ENCODE measurements at places on chromosomes 11 and 22. TPM values are rescaled to one million over a fixed set of nuclear protein-coding genes. Genes with fewer than 3 reads are reported as not detected.

- no peaks in the 10 kb centered on the region for H3K36me3 ChIP-seq
- H3K27ac ChIP-seq, result no peak overlapping the region
- no peaks in the 10 kb centered on the region for H3K27me3 ChIP-seq
- no peak overlapping the region for H3K4me3 ChIP-seq
These were observed 10.4 kb downstream of the MLC1 start for GRCh38 chr22:50074551-50075530.

DNA sequence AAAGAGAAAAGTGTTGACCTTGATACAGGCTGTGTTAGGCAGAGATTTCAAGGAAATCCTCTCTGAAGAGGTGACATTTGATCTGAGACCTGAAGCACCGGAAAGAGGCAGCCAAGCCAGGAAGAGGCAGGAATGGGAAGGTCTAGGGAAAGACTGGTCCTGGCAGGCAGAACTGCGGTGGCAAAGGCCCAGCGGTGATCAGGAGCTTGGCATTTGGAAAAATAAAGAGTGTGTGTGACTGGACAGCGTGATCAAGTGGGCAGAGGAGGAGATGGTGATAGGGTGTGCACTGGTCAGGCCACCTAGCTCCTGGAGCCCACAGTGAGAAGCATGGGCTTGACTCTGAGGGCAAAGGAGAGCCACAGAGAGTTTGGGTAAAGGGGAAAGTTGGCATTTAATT is 27.2 kb upstream of the GAB4 start:
- no peaks in the 10 kb centered on the region for H3K36me3 ChIP-seq
- no peak for DNase-seq
- H3K27ac ChIP-seq, result no peak overlapping the region
- peaks cover 2% of the 10 kb centered on the region for H3K27me3 ChIP-seq
- no peak overlapping the region for H3K4me3 ChIP-seq
- H3K4me1 ChIP-seq, result no peaks in the 10 kb centered on the region

- H3K4me1 ChIP-seq, result peaks cover 56% of the 10 kb centered on the region
- no peaks in the 10 kb centered on the region for H3K36me3 ChIP-seq
- DNase-seq, result peak; percentile 26
- peak overlapping the region; percentile 21 for H3K27ac ChIP-seq
- H3K27me3 ChIP-seq, result no peaks in the 10 kb centered on the region
These were observed 6.1 kb upstream of the CD82 start for GRCh38 chr11:44559207-44559939.

DNA sequence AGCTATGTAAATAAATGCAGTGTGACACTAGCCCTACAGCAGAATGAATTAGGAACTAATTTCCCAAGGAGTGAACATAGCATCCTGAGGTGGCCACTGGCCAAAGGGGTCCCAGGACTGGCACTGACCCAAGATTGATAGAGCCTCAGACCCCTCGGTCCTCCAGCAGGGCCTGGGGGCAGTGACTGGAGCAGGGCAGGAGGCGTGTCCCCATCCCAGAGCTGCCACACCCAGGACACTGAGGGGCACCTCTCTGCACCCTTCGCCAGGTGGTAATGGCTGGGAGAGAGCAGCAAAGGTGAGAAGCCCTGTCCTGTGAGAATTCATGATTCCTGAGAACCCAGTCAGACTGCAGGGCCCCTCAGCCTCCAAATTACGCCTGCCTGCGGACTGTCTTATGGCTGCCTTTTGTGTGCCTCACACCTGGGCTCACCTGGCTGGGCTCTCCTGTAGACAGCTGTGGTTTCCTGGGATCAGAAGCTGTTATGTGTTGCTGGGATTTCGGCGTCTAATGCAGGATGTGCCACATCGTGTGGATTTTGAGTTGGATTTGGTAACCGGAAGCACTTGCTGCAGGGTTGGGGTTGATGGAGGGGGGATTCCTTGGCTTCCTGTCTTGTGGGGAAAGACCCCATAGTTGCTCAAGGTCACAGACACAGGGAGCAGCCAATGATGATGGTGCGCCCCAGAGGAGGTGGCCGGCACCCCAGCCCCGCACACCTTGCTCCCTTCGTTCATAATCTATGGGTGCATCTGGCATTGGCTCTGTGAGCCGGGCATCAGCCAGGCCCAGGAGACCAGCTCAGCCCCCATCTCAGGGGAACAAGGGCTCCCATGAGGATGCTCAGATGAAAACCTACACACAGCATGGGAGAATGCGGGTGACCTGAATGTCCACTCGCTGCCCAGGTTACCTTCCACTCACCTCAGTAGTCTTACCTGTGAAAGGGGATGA is 582.9 kb downstream of the BRD1 start:
- H3K27ac ChIP-seq, result no peak overlapping the region
- no peaks in the 10 kb centered on the region for H3K36me3 ChIP-seq
- H3K4me3 ChIP-seq, result no peak overlapping the region
- H3K27me3 ChIP-seq, result peaks cover 18% of the 10 kb centered on the region

- H3K27ac ChIP-seq, result no peak overlapping the region
- DNase-seq, result no peak
- peaks cover 36% of the 10 kb centered on the region for H3K4me1 ChIP-seq
- H3K27me3 ChIP-seq, result no peaks in the 10 kb centered on the region
These were observed 2.7 kb upstream of the GSTT4 start for GRCh38 chr22:24008022-24008283.

GRCh38 chr11:92198268-92198667 is 26.4 kb upstream of the FAT3 start:
- no peak overlapping the region for H3K4me3 ChIP-seq
- DNase-seq, result no peak
- H3K4me1 ChIP-seq, result no peaks in the 10 kb centered on the region
- no peak overlapping the region for H3K27ac ChIP-seq
- no peaks in the 10 kb centered on the region for H3K36me3 ChIP-seq

DNA sequence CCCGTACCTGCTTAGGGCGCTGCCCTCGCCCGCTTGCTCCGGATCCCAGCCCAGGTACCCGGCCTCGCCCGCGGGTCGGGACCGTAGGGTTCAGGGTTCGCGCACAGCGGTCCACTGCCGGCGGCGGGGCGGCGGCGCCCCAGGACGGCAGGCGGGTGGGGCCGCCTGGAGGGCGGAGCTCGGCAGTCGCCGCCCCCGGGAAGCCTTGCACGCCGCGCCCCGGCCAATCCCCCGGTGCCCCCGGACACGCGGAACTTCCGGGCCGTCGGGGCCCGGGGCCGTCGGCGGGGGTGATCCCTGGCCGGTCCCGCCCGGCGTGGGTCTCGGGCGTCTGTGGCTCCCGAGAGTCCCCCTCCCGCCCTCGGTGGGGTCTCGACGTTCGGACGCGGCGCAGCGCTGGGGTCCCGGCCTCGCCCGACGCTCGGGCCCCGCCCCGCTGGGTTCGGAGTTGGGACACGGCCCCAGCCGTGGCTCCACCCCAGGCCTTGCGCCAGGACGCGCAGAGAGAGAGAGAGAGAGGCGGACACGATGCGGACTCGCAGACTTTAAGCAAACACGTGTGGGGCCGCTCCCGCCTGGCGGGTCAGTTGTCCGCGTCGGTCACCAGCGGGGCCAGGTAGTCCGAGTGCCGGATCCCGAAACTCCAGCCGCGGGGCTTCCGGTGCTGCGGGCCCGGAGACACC is at the start of gene TYMP:
Gene TYMP (minus strand): TSS at position 116 of the 683 bp plus-strand sequence. CDS start 303 bp downstream, outside the sequence.
- no peak within 1 kb of the TSS for H3K27ac ChIP-seq
- no peak for DNase-seq
- peak within 1 kb of the TSS; percentile 85 for H3K4me3 ChIP-seq
- H3K27me3 ChIP-seq, result peaks cover 76% of the 10 kb centered on the region

GRCh38 chr11:106461839-106462545 is 384.5 kb downstream of the AASDHPPT start:
- no peaks in the 10 kb centered on the region for H3K36me3 ChIP-seq
- no peak for DNase-seq
- H3K27ac ChIP-seq, result no peak overlapping the region
- peaks cover 35% of the 10 kb centered on the region for H3K4me1 ChIP-seq
- no peaks in the 10 kb centered on the region for H3K27me3 ChIP-seq

- H3K36me3 ChIP-seq, result peaks cover 3% of the 10 kb centered on the region
- DNase-seq, result no peak
- peaks cover 20% of the 10 kb centered on the region for H3K27me3 ChIP-seq
- peak overlapping the region; percentile 66 for H3K4me3 ChIP-seq
These were observed 25.8 kb upstream of the WNT11 start for GRCh38 chr11:76232026-76232665.

DNA sequence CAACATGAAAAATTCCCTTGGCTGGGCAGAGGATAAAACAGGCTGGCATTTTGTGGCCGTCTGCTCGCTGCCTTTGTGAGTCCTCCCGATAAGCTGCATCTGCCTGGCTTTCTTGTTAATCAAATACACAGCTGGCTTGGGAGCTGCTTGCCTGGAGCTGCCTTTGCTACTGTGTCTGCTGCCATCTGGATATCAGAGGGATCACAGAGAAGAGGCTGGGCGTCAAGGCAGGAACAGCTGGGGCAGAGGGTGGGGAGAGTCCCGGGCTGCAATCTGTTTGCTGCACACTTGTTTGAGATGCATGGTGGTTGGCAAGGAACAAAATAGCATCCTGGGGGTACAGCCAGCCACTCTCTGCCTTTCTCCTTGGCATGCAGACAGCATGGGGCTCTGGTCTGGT is 36.0 kb downstream of the COMMD9 start:
- H3K4me3 ChIP-seq, result no peak overlapping the region
- H3K36me3 ChIP-seq, result peaks cover 3% of the 10 kb centered on the region
- peak overlapping the region; percentile 66 for H3K27ac ChIP-seq
- peaks cover 2% of the 10 kb centered on the region for H3K27me3 ChIP-seq
- DNase-seq, result no peak

DNA sequence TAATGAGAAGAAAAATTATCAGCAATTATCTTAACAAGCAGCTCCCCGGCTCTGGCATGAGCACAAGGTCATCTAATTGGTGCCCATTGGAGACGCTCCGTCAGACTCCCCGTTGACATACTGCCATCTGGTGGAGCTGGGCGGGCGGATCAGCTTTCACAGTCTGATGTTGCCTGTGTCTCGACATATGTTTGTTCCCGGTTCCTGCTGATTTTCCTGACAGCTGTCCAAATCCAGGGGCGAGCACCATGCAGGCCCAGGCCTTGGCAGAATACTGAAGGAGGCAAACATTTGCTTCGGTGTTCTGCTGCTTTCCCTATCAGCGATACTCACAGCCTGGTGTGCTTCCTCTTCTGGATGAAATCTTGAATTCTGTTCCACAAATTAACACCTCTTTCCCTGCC is 43.8 kb upstream of the BARX2 start:
- H3K27ac ChIP-seq, result no peak overlapping the region
- no peaks in the 10 kb centered on the region for H3K27me3 ChIP-seq
- peaks cover 10% of the 10 kb centered on the region for H3K4me1 ChIP-seq
- no peak overlapping the region for H3K4me3 ChIP-seq
- DNase-seq, result peak; percentile 79

GRCh38 chr11:21295508-21295907 is 626.1 kb downstream of the NELL1 start:
- H3K27ac ChIP-seq, result no peak overlapping the region
- H3K36me3 ChIP-seq, result no peaks in the 10 kb centered on the region
- peaks cover 4% of the 10 kb centered on the region for H3K4me1 ChIP-seq
- no peak for DNase-seq
- peaks cover 11% of the 10 kb centered on the region for H3K27me3 ChIP-seq

GRCh38 chr11:114073828-114074381 is 14.4 kb downstream of the ZBTB16 start:
- DNase-seq, result no peak
- H3K27ac ChIP-seq, result no peak overlapping the region
- no peaks in the 10 kb centered on the region for H3K27me3 ChIP-seq

DNA sequence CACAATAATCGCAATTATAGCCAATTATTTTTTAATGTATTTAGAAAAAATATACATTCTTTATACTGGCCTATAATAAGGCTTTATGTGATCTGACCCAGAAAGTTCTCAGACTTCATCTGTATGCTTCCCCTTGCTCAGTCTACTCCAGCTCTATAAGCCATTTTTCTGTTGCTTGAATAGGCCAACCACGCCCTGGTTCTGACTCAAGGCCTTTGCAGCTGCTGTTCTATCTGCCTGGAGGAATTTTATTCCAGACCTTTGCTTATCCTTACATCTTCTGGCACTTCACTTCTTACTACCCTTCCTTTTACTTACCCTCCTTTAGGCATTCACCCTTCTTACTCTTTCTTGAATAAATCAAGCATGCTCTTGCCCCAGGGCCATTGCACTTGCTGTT is 54.9 kb upstream of the PDE3B start:
- H3K36me3 ChIP-seq, result peaks cover 26% of the 10 kb centered on the region
- no peak overlapping the region for H3K4me3 ChIP-seq
- no peak for DNase-seq
- H3K27ac ChIP-seq, result no peak overlapping the region
- H3K4me1 ChIP-seq, result peaks cover 6% of the 10 kb centered on the region
- no peaks in the 10 kb centered on the region for H3K27me3 ChIP-seq

GRCh38 chr11:73532310-73532709 is 65.6 kb downstream of the FAM168A start:
- no peak overlapping the region for H3K27ac ChIP-seq
- H3K27me3 ChIP-seq, result no peaks in the 10 kb centered on the region
- no peaks in the 10 kb centered on the region for H3K36me3 ChIP-seq
- DNase-seq, result no peak

DNA sequence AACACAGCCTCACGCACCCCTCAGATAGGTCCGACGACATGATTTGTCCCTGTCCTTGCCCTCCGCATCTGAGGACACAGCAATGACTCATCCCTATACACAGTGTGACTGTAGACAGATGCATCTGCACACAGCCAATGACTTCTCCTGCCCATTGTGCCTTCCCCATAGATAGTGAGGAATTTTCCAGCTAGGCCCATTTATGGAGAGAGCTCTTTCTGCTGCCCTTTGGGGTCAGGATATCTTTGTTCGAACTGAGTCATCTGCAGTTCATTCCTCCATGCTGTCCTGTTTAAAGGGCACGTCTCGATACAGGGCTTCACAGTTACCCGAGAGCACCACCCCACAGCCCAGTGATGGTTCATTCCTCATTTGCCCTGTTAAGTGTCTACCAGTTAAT is 96.7 kb downstream of the LARGE1 start:
- no peak for DNase-seq
- H3K36me3 ChIP-seq, result peaks cover 2% of the 10 kb centered on the region
- H3K27me3 ChIP-seq, result no peaks in the 10 kb centered on the region
- peak overlapping the region; percentile 39 for H3K27ac ChIP-seq
- H3K4me3 ChIP-seq, result no peak overlapping the region

DNA sequence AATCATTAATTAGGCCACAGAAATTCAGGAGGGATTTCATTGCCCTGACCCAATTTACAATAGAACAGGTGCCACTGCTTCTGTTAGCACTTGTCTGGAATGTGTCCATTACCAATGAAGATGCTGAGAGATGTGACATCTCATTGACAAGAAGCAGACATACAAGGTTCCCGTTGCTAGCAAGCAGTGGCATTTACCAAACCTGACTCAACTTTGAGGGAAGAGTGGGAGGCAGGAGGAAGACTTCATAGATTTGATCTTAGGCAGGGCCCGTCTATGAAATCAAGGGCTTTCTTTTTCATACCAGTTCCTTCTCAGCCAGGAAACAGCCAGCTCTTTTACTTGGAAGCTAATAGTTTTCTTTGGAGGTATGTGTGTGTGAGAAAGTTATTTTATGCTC is 280.2 kb downstream of the NELL1 start:
- no peak overlapping the region for H3K4me3 ChIP-seq
- no peaks in the 10 kb centered on the region for H3K27me3 ChIP-seq
- no peaks in the 10 kb centered on the region for H3K36me3 ChIP-seq
- no peak overlapping the region for H3K27ac ChIP-seq

- H3K4me3 ChIP-seq, result no peak overlapping the region
- no peak for DNase-seq
- no peak overlapping the region for H3K27ac ChIP-seq
- no peaks in the 10 kb centered on the region for H3K36me3 ChIP-seq
- H3K27me3 ChIP-seq, result peaks cover 40% of the 10 kb centered on the region
These were observed 321.7 kb downstream of the NTM start for GRCh38 chr11:131692151-131692550.

GRCh38 chr22:27879923-27880322 is 39.1 kb downstream of the PITPNB start:
- peaks cover 42% of the 10 kb centered on the region for H3K4me1 ChIP-seq
- DNase-seq, result peak; percentile 22
- peaks cover 5% of the 10 kb centered on the region for H3K36me3 ChIP-seq
- H3K27me3 ChIP-seq, result no peaks in the 10 kb centered on the region
- no peak overlapping the region for H3K4me3 ChIP-seq

CASP1 gene
- not detected for total RNA-seq

KDM4D gene
- 3.1 TPM for total RNA-seq

OR8D1 gene
- total RNA-seq, result not detected
